ENCODE measurements at places on chromosomes 5 and 9. TPM values are rescaled to one million over a fixed set of nuclear protein-coding genes. Genes with fewer than 3 reads are reported as not detected.

Gene PCDHA4
- not detected for total RNA-seq

Gene PCDHGA9
- not detected for total RNA-seq

Gene RMND5B
- 28.0 TPM for total RNA-seq

Gene CAAP1
- total RNA-seq: 18.3 TPM

Gene ADGRD2
- not detected for total RNA-seq

Gene RXRA
- 6.7 TPM for total RNA-seq

Gene IDNK
- total RNA-seq: 5.2 TPM

Gene PCDHA10
- total RNA-seq: not detected

Gene TEK
- not detected for total RNA-seq

Gene STPG3
- not detected for total RNA-seq

Gene CYSRT1
- not detected for total RNA-seq

Gene NDUFB6
- total RNA-seq: 59.9 TPM

Gene HMCN2
- not detected for total RNA-seq

Gene ZNF366
- not detected for total RNA-seq

Gene KCNT1
- not detected for total RNA-seq

Gene SPATA31A3
- total RNA-seq: not detected

Gene GRM6
- total RNA-seq: not detected

Gene BAAT
- total RNA-seq: 0.08 TPM

Gene ISL1
- not detected for total RNA-seq

Gene KIF4B
- 0.04 TPM for total RNA-seq

Gene SGCD
- 0.02 TPM for total RNA-seq

Gene AGXT2
- total RNA-seq: not detected

Gene PAEP
- not detected for total RNA-seq

Gene CDC14B
- total RNA-seq: 3.1 TPM

Gene CER1
- total RNA-seq: not detected

Gene ZNF300
- total RNA-seq: 0.71 TPM

Gene DDX4
- not detected for total RNA-seq

Gene SLCO6A1
- total RNA-seq: not detected

Gene FAM81B
- total RNA-seq: not detected

Gene PITX1
- total RNA-seq: 0.15 TPM

Gene OR13C2
- total RNA-seq: not detected

Gene GABRG2
- not detected for total RNA-seq

Gene GRXCR2
- not detected for total RNA-seq

Gene SCGB3A2
- total RNA-seq: not detected

Gene PCDHGB7
- not detected for total RNA-seq

Gene PPP3R2
- total RNA-seq: not detected

Gene SPINK4
- total RNA-seq: not detected

Gene FOXD1
- 0.46 TPM for total RNA-seq

Gene CCL28
- total RNA-seq: 10.7 TPM

Gene SOHLH1
- total RNA-seq: not detected

Gene FRMD3
- 0.65 TPM for total RNA-seq

Data from activated CD8-positive, alpha-beta memory T cell treated with anti-CD3 and anti-CD28 coated beads for 36 hours (primary cell).